ENCODE measurements at places on chromosomes 4 and X. TPM values are rescaled to one million over a fixed set of nuclear protein-coding genes. Genes with fewer than 3 reads are reported as not detected.

DNA sequence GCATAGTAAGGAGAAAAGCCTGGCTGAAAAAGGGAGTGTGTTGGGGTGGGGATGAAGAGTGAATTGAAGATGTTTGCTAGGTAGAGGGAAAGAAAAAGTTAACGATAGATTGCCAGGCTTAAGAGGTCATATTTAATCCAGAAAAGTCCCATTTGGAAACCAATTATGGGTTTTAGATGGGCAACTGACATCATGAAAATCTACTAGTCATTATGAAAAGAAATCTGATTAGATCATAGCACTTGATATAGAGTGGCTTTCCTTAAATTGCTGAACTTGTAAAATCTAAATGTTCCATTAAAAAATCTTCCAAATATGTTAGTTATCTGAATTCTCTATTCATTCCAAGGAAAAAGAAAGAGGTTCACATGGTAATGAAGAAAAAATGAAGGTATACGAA lies 37.5 kb upstream of the IL21 start:
- no peak for DNase-seq

DNA sequence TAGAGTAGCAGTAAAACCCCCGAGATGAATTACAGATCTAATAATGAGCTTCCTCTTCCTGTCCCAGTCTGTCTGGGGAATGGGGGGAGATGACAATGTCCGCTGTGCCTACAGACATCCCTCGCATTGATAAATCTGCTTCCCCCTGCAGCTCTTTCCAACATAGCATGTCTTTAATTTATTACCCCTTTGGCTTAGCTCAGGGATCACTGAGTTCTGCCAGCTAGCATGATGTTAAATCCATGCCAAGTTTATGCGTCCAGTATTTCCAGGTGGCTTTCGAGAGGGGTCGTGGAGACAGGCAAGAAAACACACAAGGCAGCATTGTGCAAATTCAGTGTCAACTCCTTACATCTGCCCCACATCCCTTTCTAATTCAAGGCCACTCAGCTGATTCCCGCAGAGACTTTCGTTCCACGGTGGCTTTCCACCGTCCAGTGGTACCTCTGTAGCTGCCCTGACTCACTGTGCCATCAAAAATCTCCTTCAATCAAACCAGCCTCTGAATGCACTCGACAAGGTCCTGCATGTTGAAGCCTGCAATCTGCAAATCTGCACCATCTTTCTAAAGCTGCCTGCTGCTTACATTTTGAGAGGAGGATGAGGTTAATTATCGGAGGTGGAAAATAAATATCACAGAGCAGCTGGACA lies 75.1 kb downstream of the MXRA5 start:
- DNase-seq: no peak

DNA sequence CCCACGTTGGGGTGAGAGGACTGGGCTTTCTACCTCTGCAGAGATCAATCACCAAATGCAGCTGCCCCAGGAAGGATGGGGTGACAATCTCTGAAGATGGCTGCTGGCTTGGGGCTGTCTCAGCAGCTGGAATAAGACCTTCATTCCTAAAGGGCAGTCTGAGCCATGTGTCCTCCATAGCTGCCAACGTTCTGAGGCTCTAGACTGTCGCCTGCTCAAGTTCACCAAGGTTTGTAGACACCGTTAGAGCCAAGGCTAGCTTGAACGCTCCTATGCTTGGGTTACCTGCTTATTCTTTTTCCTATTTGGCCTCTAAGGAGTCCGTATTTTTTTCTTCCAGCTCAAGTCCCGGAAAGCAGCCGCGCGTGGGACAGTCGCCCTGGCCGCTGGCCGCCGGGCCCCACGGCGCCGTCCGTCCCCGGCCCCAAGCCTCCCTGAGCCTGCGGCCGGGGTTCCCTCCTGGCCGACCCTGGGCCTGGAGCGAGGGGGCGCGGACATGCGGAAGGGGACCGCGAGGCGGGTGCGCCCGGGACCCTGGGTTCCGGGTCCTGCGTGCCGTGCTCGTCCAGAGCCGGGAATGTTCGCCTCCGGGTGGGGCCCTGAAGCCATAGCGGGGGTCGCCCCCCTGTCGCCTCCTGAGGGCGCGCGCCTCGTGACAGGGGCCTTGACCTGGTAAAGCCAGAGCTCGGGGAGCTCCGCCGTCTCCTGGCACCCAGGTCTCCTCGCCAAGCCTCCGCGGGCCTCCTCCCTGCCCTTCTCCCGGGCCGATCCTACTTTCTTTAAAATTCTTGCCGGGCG lies 23.3 kb downstream of the MRFAP1 start:
- no peak for DNase-seq

DNA sequence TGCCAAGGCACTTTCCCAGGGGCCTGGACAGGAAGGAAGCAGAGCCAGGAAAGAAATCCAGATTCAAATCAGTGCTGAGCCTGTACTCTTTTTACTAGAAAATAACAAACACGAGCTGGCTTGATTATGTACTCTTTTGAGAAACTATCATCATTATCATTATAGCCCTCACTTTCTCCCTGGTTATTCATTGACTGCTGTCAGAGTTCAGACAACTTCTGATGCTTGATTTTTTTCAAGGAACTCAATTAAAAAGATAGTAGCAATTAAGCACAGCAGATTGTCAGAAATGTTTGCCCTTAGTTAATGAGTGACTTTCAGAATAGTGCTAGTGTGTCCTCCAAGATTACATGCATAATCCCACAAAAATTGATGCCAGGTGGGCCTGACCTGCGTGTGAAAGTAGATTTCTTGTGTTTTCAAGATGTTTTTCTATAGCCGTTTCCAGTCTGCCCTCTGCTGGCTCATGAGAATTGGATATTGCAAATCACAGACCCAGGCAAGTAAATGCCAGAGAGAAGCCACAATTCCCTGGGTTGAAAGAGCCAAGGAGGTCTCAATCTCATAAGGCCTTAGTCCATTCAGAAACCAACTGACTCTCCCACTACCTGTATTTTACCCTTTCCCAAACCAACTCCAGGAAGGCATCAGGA lies 14.3 kb upstream of the PNPLA4 start:
- DNase-seq: no peak

NDST4 gene
- total RNA-seq: not detected

CLDN34 gene
- total RNA-seq: not detected

Data from hematopoietic multipotent progenitor cell (in vitro differentiated cells).